ENCODE measurements at places on chromosomes 16 and 17.

GRCh38 chr16:68981971-68982370 lies 123.5 kb upstream of the HAS3 start:
- no peak for DNase-seq

- no peak for DNase-seq
Observed at GRCh38 chr16:72997141-72997542, 50.8 kb downstream of the ZFHX3 start.

- no peak for DNase-seq
Observed at GRCh38 chr16:3007059-3007956, 5.4 kb upstream of the CLDN9 start.

DNA sequence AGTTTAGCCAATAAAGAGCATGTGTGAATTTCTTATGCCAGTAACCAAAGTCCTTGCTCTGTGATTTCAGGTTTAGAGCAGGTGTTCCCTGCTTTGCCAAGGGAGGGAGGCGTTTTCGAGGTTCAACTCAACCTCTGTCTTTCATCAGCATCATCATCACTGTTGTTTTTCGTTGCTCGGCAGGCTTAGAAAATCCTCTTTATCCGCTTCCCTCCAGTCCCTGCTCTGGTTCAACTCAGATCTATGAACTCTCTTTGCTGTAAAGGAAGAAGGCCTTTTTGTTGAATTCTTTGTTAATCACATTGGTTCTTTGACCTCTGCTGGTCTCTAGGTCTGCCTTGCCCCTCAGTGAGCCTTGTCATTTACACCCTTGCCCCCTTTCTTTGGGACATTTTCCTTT lies 243.9 kb upstream of the RBFOX1 start:
- DNase-seq, result no peak

DNA sequence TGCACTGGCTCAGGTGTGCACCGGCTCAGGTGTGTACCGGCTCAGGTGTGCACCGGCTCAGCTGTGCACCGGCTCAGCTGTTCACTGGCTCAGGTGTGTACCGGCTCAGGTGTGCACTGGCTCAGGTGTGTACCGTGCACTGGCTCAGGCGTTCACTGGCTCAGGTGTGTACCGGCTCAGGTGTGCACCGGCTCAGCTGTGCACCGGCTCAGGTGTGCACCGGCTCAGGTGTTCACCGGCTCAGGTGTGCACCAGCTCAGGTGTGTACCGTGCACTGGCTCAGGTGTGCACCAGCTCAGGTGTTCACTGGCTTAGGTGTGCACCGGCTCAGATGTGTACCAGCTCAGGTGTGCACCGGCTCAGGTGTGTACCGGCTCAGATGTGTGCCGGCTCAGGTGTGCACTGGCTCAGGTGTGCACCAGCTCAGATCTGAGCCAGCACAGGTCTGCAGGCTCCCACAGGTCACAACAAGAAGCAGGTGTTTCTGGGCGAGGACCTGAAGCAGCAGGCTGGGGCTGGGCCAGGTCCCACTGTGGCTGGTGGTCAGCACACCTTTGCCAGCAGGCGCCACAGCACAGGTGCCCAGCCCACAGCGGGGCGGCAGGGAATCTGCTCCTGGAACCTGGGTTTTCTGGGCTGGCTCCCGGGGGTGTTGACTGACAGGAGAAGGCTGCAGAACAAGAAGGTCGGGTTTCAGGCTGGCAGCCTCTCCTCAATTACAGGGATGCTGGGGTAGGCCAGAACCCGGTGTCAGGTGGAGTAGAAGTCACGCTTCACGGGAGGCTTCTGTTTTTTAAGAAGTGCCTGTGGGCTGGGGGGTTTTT lies 17.2 kb downstream of the METRNL start:
- no peak for DNase-seq

DNA sequence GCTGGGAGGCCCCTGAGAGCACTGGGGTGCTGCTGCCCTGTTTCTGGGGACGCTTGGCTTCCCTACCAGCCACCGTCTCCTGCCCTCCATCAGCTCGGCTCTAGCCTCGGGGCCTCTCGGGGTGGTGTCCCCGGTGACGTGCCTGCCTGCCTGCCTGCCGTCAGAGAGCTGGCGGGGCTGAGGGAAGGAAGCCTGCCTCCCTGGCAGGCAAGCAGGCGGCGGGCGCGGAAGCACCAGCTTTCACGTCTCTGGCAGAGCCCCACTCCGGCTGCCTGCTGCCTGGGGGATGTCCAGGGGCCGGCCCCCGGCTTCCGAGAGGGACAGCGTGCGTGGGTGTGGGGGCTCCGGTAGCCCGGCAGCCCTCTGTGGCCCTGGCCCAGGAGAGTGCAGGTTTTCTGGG lies 9.3 kb downstream of the CENPX start:
- DNase-seq, result no peak

- no peak for DNase-seq
Observed at GRCh38 chr17:40542558-40543411, 22.5 kb downstream of the CCR7 start.

DNA sequence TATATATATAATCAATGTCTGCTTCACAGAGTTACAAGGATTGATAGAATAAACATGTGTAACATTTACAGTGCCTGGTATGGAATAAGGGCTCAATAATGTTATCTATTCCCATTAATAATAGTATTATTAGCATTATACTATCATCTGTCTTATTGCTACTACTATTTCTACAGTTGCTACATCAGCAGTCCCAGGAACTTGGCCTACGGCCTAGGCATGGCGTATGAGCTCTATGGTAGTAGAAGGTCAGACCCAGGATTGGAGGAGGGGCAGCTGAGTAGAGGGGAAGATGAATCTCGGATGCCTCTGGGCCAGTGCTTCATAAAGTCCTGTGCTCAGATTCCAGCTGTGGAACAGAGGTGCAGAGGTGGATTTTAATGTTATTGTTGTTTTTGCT lies 146.3 kb upstream of the TBX2 start:
- DNase-seq, result no peak

DNA sequence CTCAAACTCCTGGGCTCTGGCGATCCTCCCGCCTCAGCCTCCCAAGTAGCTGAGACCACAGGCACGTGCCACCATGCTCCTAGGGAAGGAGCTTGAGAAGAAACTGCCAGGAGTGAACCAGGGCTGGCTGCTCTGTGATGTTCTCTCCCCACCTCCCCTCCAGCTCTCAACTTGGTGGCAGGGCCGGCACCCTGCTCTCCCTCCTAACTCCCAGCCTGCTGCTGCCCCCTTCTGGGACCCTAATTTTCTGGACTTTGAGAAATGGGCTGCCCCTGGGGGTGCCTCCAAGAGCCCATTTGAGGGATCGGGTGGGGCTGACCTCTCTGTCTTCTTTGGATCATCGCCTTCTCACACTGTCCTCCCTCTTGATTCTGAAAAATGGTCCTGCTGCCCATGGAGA lies 14.9 kb upstream of the STAT3 start:
- DNase-seq, result no peak

DNA sequence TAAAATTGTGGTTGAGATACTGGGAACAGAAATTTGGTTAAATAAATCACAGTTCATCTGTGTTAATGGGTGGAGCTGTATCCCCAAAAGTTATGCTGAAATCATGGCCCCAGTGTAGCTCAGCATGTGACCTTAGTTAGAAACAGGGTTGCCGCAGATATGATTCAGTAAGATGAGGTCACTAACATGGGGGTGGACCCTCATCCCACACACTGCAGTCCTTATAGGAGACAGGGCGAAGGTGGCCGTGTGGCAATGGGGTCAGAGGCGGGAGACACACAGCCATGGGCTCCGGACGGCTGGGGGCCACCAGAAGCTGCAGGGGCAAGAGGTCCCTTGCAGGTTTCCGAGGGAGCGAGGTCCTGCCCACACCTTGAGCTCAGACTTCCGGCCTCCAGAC lies 10.7 kb downstream of the GALNS start:
- no peak for DNase-seq

DNA sequence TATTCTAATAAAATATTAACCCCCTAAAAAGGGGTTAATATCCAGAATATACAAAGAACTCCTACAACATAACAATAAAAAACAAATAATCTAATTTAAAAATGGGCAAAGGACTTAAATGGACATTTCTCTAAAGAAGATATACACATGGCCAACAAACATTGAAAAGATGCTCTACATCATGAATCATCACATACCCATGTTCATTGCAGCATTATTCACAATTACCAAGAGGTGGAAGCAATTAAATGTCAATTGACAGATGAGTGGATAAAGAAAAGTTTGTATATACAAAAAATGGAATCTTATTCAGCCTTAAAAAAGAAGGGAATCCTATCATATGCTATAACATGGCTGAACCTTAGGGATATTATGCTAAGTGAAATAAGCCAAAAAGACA lies 36.8 kb downstream of the CPD start:
- no peak for DNase-seq

DNA sequence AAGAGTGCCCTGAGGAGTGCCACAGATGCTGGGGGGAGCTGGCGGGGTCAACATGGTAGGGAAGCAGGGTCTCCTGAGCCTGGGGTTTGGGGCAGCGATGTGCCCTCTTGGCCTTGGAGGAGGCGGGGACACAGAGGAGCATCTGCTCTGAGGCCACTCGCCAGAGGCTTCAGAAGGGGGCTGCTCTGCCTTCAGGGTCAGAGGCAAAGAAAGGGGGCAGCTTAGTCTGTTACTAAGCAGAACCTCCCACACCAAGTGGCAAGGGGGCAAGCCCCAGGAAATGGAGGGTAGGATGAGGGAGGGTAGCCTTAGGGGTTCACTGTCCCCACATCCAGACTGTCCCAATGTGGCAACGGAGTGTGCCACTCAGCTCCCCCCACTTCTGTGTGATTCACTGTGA lies 18.3 kb downstream of the CCDC182 start:
- DNase-seq, result no peak

- no peak for DNase-seq
Observed at GRCh38 chr17:44004077-44004760, at the start of gene NAGS. Gene NAGS (plus strand): TSS chr17:44004622. CDS start chr17:44004664, 42 bp downstream.
